ENCODE measurements at places on chromosomes 13 and 19. TPM values are rescaled to one million over a fixed set of nuclear protein-coding genes. Genes with fewer than 3 reads are reported as not detected.

GRCh38 chr13:88761145-88761544 lies 1090.0 kb downstream of the SLITRK5 start:
- no peaks in the 10 kb centered on the region for H3K36me3 ChIP-seq
- H3K27me3 ChIP-seq, result no peaks in the 10 kb centered on the region
- no peaks in the 10 kb centered on the region for H3K4me1 ChIP-seq
- no peak overlapping the region for H3K4me3 ChIP-seq
- H3K27ac ChIP-seq, result no peak overlapping the region

DNA sequence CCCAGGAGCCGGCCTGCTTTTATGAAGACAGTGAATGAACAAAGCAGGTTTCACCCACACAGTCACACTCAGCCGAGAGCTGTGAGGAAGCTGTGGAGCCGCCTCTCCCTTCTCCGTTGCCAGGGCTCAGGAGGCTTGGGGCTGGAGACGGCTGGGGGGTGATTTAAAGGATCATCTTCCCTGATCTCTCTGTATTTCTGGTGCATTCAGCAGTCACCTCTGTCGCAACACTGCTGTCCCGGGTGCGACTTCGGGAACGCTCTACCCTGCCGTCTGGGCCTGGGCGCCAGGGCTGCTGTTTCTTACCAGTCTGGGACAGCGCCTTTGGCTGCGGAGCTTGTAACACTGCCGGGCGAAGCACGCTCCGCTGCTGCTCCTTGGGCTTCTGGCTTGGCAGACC lies 18.1 kb downstream of the CAPS start:
- H3K4me1 ChIP-seq, result no peaks in the 10 kb centered on the region
- no peaks in the 10 kb centered on the region for H3K27me3 ChIP-seq
- DNase-seq, result no peak
- no peak overlapping the region for H3K4me3 ChIP-seq
- H3K36me3 ChIP-seq, result peaks cover 87% of the 10 kb centered on the region

GRCh38 chr13:22325761-22326160 lies 654.9 kb downstream of the FGF9 start:
- no peak overlapping the region for H3K27ac ChIP-seq
- H3K27me3 ChIP-seq, result no peaks in the 10 kb centered on the region
- H3K4me1 ChIP-seq, result no peaks in the 10 kb centered on the region
- no peaks in the 10 kb centered on the region for H3K36me3 ChIP-seq

DNA sequence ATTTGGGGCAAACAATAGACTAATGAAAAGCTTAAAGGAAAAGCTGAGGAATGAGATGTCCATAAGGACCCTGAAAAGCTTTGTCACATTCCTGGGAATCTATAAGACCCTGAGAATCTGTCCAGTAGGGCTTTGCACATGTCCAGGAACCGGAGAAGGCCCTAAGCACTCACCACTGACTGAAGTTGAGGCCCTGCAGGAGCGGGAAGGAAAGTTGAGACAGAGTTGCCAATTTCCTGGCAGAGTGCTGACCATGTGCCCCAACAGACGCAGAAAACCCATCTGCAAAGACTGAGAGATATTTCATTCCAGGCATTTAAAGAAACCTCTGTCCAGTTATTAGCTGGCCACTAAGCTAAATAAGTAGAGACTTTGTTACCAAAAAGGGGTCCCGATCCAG lies 890.5 kb downstream of the UQCRFS1 start:
- no peak for DNase-seq
- no peak overlapping the region for H3K4me3 ChIP-seq
- H3K27ac ChIP-seq, result no peak overlapping the region
- no peaks in the 10 kb centered on the region for H3K36me3 ChIP-seq
- H3K4me1 ChIP-seq, result no peaks in the 10 kb centered on the region
- H3K27me3 ChIP-seq, result no peaks in the 10 kb centered on the region

- no peaks in the 10 kb centered on the region for H3K4me1 ChIP-seq
- no peak overlapping the region for H3K27ac ChIP-seq
- no peaks in the 10 kb centered on the region for H3K27me3 ChIP-seq
- no peaks in the 10 kb centered on the region for H3K36me3 ChIP-seq
- no peak for DNase-seq
Measured at GRCh38 chr13:29858231-29858630, 7.8 kb upstream of the UBL3 start.

GRCh38 chr19:1944916-1945561 lies 4.1 kb downstream of the CSNK1G2 start:
- H3K27me3 ChIP-seq, result no peaks in the 10 kb centered on the region
- H3K36me3 ChIP-seq, result peaks cover 5% of the 10 kb centered on the region
- no peak for DNase-seq
- no peak overlapping the region for H3K27ac ChIP-seq
- peaks cover 30% of the 10 kb centered on the region for H3K4me1 ChIP-seq
- no peak overlapping the region for H3K4me3 ChIP-seq

DNA sequence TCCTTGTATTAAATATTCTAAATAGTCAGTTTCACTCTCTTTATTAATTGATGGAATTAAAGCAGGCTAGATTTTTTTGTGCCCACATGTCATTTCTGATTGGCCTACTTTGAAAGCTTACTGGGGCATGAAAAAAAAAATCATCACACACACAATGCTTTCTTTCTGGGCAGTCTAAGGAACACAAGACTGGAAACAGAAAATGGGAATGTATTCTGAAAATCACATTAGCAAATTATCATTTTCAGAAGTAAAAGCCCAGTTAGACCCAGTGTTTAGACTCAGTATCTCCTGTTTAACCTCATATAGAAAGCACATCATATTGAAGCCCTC lies 339.4 kb downstream of the SPRY2 start:
- H3K4me1 ChIP-seq, result no peaks in the 10 kb centered on the region
- no peaks in the 10 kb centered on the region for H3K36me3 ChIP-seq
- DNase-seq, result no peak
- H3K4me3 ChIP-seq, result no peak overlapping the region

Gene PSG5
- total RNA-seq, result not detected

Gene CEACAM4
- total RNA-seq, result 16.1 TPM

Gene CCNE1
- total RNA-seq, result 18.5 TPM

Gene MCEMP1
- total RNA-seq, result 0.59 TPM

Gene PGLYRP1
- total RNA-seq, result not detected
